Glutamatergic neuron (in vitro differentiated cells): ENCODE measurements at places on chromosomes 4 and X. TPM values are rescaled to one million over a fixed set of nuclear protein-coding genes. Genes with fewer than 3 reads are reported as not detected.
A peak's percentile ranks its signal among the peaks of the same experiment; 100 is the strongest.

Gene MXRA5
- total RNA-seq: 0.25 TPM

Gene CT45A1
- not detected for total RNA-seq

Gene KCNE5
- 1.6 TPM for total RNA-seq

Gene LONRF3
- total RNA-seq: 0.29 TPM

- H3K4me1 ChIP-seq: peaks cover 9% of the 10 kb centered on the region
- no peaks in the 10 kb centered on the region for H3K36me3 ChIP-seq
- no peak for DNase-seq
- no peak overlapping the region for H3K27ac ChIP-seq
- no peaks in the 10 kb centered on the region for H3K27me3 ChIP-seq
Measured at GRCh38 chr4:67198727-67199126, 346.6 kb downstream of the CENPC start.

Gene CT45A5
- not detected for total RNA-seq

GRCh38 chr4:182513587-182514291 lies 270.5 kb downstream of the TENM3 start:
- H3K4me3 ChIP-seq: no peak overlapping the region
- no peak overlapping the region for H3K27ac ChIP-seq
- DNase-seq: no peak
- no peaks in the 10 kb centered on the region for H3K27me3 ChIP-seq

DNA sequence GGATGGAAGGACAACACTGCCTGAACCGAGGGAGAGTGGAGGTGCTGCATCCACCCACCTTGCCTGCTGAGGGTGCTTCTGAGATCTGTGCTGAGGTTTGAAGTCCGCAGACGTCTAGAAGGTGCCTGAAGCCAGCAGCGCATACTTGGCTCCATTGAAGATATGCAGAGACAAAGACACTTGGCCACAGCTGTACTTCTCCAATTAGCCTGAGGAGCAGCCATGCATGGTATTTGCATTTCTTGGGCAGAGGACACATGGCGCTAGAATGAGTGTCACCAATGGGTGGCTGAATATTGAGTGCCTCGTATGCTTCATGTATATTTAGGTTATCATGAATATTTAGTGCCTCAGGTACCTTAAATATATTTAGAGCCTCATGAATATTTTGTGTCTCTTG lies 128.7 kb upstream of the ATP6AP2 start:
- H3K4me1 ChIP-seq: peaks cover 3% of the 10 kb centered on the region
- H3K27me3 ChIP-seq: peaks cover 4% of the 10 kb centered on the region
- H3K4me3 ChIP-seq: no peak overlapping the region
- H3K36me3 ChIP-seq: peaks cover 4% of the 10 kb centered on the region
- no peak overlapping the region for H3K27ac ChIP-seq
- DNase-seq: no peak

- H3K4me3 ChIP-seq: peak overlapping the region; percentile 37
- H3K27me3 ChIP-seq: peaks cover 3% of the 10 kb centered on the region
- H3K27ac ChIP-seq: peak overlapping the region; percentile 83
- H3K36me3 ChIP-seq: no peaks in the 10 kb centered on the region
- no peak for DNase-seq
- peaks cover 12% of the 10 kb centered on the region for H3K4me1 ChIP-seq
Measured at GRCh38 chr4:83208371-83209365, 75.9 kb downstream of the COQ2 start.

Gene STAP1
- total RNA-seq: not detected

Gene ADAM29
- total RNA-seq: not detected

- H3K27ac ChIP-seq: no peak overlapping the region
- no peak for DNase-seq
- H3K27me3 ChIP-seq: no peaks in the 10 kb centered on the region
Measured at GRCh38 chr4:107098401-107098800, 62.3 kb upstream of the DKK2 start.
